ENCODE measurements at places on chromosomes 5 and 9.

GRCh38 chr9:135239100-135239768 lies 151.8 kb downstream of the OLFM1 start:
- no peak for DNase-seq

DNA sequence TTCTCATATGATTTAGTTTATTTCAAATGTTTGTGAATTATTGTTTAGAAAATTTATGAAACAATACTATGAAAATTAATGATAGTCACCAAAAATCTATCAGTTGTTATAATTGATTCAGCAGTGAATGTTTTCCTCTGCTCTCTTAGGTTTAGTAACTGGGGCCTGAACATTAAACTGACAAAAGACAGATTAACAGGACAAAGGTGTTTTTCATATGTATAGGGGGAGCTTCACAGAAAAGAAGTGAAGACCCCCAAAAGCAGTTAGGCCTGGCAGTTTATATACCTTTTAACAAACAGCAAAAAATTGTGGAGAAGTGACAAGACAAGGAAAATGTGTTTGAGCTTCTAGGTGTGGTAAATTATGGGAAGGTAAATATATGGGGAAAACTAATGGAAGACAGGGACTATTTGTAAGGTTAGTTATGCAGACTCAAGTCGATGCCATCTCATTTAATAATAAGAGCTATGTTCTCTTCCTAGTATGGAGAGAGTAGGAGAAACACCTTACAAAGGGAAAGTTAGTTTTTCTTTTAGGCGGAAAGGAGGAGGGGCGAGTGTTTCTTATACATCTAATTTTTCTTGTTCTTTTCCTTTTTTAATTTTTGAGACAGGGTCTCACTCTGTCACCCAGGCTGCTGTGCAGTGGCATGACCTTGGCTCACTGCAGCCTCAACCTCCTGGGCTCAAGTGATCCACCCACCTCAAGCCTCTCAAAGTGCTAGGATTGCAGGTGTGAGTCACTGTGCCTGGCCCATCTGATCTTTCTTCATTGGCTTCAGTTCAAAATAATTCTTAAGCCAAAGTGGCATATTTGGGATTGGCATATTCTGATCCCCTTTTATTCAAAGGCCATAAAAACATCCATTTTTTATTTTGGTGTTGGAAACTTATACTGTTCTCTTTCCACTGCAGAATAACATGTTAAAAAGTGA lies 77.8 kb downstream of the C9orf153 start:
- no peak for DNase-seq

DNA sequence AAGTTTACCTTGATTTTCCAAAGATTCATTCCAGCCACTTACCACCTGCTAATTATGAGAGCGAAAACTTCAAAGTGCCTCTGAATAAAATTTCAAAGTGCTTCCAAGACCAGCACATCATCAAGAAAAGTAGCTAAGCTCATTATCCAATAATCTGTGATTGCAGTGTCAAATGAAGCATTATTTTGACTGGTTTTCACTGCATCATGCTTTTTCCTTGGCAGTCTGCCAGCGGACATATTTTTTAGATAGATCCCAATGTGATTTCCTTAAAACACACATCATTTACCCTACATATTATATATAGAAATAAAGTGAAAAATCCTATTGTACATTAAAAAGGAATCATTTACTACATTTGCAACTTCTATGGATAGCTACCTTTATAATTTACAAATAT lies 508.6 kb upstream of the FAM174A start:
- no peak for DNase-seq

DNA sequence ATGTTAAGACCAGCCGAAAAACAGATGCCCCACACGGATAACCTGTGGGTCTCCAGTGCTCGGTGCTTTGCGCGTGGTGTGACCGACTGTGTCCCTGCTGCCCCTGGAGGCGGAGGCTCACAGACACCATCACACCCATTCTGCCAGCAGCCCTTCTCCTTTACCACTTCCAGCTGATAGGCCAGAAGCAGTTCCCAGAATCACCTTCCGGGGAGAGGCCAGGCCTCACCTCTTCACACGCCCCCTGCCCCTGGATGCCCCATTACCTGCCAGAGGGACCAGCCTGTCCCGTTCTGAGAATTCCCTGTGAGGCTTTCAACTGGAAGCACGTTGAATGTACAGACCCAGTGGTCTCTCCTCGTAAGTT lies 21.6 kb upstream of the LRRC14B start:
- no peak for DNase-seq

DNA sequence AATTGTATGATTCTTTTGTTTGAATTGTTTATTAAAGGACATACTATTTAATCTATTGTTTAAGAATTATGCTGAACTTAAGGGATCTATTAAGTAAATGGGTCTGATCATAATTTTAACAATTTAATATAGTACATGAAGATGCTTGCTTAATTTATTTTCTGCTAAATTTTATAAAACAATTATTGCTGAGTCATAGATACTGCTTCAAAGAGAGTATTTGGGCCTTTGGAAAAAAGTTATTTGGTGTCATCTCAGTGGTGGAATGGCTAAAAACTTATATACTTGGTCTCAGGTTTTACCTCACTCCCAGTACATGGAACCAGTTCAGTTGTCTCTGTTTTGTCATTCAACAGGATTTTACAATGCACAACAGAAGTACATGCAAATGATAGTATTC lies 145.3 kb downstream of the CDH9 start:
- no peak for DNase-seq

DNA sequence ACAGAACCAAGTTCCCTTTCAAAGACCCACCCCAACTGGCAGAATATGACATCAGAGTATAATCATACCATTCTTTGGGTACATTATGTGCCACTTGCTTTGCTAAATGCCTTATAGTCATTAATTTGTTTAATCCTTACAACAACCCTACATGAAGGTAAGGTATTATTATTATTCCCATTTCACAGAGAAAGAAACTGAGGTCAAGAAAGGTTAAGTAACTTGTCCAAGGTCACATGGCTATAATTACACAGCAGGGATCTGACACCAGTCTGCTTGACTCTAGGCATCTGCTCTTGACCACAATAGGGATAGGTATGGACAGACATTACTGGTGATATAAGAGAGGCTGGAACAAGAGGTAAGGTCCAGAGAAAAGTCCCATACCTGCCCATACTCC lies 1.2 kb downstream of the FCHSD1 start:
- no peak for DNase-seq

GRCh38 chr5:94747371-94747770 lies 128.9 kb downstream of the SLF1 start:
- DNase-seq = no peak

DNA sequence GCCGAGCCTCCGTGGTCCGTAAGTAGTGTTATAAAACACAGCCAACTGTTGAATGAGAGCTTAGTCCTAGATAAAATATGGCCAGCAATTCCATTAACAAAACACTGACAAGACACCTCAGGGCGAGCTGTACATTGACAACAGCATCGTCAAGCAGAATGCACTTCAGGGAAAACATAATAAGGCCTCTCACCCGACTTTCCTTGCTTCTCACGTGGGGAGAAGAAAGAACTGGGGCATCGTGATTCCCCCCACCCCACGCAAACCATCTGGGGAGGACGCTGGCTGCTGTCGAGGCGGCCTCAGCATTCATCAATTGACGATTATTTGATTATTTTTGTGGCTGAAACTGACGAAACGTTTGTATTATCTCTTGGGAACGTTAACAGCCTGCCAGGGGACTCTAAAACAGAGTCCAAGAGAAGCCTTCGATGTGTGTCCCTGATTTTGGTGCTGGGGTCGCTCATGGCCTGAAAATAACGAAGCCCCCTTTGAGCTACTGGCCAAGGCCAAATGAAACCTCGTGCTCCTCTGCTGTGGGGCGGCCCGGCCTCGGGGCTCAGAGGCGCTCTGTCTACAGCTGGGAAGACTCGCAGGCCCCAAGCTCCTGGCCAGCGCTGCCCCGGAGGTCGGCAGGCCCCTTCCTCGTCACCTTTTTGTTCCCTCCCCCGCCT lies 464 bp downstream of the GDF9 start:
- no peak for DNase-seq

- DNase-seq = no peak
Observed at GRCh38 chr9:36598273-36598672, 25.6 kb downstream of the MELK start.

- no peak for DNase-seq
Observed at GRCh38 chr5:60820593-60821487, 23.2 kb downstream of the ELOVL7 start.

DNA sequence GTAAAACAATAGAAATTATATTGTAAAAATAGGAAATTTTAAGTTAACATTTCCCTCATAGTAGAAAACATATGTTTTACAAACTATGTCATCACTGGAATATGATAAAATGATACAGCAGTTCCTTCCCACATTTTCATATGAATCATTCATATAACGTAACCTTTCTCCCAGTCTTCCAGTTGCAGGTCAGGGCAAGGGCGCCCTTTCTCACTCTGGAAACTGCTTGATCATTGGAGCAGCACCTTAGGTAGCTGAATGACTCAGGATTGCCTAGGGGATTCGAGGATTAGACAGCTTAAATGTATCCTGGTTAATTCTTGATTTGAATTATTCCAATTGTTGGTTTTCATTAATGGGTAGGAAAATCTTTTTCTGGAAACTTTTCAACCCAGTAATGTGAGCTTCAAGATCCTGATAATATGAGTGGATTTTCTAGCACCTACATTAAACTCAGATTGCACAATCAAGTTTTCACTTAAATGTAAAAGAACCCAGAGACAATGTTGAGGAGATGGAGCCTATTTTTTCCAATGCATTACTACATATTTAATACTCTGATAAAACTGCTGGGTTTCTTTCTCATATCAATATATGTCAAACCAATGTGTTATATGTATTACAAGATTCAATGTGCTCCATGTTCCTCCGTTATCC lies 32.6 kb upstream of the ANXA1 start:
- DNase-seq = no peak

DNA sequence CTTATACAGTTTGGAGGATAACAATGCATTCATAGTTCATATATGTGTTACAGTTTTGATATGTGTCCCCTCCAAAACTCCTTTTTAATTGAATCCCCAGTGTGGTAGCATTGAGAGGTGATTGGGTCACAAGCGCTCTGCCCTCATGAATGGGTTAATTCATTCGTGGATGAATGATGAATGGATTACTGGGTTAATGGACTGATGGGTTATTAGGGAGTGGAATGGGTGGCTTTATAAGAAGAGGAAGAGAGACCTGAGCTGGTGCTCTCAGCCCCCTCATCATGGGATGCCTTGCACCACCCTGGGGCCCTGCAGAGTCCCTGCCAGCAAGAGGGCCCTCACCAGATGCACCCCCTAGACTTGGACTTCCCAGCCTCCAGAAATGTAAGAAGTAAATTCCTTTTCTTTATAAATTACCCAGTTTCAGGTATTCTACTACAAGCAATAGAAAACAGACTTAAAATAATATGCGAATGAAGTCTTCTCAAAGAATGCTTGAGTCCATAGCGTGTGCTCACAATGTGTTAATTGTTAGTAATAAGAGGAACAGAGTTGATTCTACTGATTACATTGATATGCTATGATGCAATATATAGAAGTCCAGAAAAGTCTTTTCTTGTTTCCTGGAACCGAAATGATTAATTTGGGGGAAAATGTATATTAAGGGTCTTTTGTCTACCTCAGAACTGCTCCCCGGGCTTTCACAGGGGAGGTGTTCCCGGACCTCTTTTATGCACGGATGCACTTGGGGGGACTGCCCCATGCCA lies 190.2 kb downstream of the ERCC6L2 start:
- DNase-seq = no peak

GRCh38 chr9:128992995-128993394 lies 35.1 kb downstream of the SH3GLB2 start:
- DNase-seq = no peak

GRCh38 chr9:75891277-75891741 lies 836 bp downstream of the PCSK5 start:
- DNase-seq = peak; percentile 23

GRCh38 chr5:13695076-13695712 lies 249.3 kb downstream of the DNAH5 start:
- no peak for DNase-seq

- DNase-seq = no peak
Observed at GRCh38 chr5:33460210-33460609, 19.4 kb downstream of the TARS1 start.

- no peak for DNase-seq
Observed at GRCh38 chr9:86732514-86733171, 214.7 kb downstream of the GAS1 start.

- DNase-seq = no peak
Observed at GRCh38 chr5:104635227-104635626, 1072.6 kb upstream of the NUDT12 start.

DNA sequence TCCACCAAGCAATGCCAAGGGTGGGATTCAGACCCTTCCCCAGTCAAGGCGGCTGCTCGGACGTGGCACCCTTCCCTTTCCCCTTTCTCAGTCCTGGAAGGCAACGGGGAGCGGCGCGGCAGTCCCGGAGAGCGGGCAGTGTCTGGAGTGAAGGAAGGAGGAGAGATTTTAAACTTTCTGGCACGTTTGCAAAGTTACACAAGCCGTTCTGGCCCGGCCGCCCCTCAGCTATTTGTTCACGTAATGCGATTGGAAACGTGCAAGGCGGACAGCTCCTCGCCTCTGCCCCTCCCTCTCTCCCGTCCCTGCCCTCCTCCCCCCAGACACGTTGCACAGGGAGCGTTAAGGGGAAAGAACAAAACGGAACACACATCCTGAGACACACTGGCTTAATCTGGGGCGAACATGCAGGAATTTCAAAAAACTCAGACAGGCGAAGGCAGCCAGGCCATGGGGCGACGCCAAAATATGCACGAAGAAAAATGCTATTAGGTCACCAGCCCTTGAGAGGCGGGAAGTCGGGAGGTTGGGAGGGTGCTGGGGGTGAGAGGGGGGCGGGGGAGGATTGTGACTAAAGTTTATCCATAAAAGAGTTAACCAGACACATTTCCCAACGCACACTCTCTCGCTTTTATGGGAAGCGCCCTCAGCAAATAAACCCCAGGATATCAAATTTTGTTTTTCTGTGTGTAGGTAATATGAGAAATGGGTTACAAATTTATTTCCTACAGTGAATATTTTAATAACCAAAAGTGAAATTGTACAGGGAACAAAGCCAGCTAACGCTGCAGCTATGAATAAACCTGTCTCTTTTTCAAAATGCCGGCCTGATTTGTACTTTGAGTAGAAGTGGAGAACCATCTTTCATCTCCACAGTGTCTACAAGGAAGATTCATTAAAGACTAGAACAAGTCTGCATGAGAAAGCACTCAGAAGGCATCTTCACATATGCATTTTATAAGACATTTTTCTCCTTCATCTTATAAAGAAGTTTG lies at the start of gene LOX:
Gene LOX (minus strand): TSS at position 144 of the 995 bp plus-strand sequence. CDS start 274 bp downstream, outside the sequence.
- no peak for DNase-seq

DNA sequence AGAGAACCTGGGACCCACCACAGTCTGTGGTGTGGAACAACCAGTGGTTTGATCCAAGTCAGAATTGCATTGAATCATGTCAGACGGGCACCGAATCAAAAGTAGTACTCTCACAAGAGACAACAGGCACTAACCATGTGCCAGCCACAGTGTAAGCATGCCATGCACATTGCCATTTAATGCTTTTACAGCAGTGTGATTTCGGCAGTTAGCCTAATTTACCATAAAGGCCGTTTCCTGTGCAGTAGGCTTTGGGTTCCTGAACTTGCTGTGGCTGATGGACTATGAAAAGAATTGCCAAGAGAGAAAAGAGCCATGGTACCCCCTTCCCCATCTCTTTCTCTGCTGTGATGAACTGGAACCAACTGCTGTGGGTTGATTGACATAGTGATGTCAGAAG lies 540.6 kb downstream of the EBF1 start:
- no peak for DNase-seq

Measured in activated T-cell treated with anti-CD3 and anti-CD28 coated beads for 24 hours (primary cell).